ENCODE measurements at places on chromosomes 7 and 10.
A peak's percentile ranks its signal among the peaks of the same experiment; 100 is the strongest.

DNA sequence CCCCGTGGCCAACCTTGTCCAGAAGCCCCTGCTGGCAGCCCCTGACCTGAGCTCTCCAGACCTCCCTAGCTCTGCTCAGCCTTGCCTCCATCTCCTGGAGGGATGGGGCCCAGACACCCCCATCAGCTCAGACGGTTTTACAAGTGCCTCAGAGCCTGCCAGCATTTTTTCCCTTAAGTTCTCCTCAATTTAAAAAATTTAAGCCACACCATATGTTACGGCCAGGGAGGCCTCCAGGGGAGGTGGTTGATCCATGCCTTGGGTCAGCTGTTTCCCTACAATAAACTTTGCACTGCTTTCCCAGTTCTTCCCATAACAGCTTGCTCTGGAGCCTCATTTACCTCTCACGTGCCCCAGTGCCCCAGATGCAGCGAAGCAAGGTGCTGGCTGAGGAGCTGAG, 143.5 kb downstream of the RGS10 start:
- DNase-seq = no peak

DNA sequence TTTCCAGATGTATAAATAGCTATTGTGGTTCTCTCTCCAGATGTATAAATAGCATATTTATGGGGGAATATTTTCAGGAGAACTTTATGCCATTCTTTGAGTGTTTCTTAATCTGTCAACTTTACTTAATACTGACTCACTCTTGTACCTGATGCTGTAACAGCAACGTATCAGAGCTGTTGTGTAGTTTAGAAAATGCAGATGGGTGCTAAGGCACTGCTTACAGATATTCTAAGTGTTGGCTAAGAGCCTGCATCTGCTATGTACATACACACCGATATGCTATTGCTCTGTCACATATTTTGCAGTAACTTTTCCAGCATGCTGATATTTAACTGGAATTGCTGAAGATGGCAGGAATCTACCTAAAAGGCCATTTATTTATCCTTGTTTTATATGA, 71.9 kb downstream of the WDR37 start:
- DNase-seq = no peak

DNA sequence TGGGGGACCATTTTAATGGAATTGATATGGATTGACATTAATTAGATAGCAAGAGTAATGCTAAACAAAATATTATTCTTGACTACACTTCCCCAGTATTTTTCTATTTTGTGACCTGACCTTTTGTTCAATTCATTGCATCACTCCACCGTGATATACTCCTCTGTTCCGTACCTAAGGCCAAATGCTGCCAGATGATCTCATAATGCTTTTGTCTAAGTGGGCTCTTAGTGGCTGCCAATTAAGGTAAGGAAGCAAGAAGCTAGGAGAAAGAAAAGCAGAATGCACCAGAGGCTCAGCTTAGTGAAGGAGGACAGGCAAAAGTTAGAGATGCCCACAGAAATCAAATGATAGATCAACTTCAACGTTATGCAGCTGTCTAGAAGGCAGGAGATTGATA, 36.4 kb downstream of the FEZF1 start:
- DNase-seq = no peak

- DNase-seq = peak; percentile 38
These were observed 20.7 kb downstream of the COX15 start for GRCh38 chr10:99711129-99711719.

DNA sequence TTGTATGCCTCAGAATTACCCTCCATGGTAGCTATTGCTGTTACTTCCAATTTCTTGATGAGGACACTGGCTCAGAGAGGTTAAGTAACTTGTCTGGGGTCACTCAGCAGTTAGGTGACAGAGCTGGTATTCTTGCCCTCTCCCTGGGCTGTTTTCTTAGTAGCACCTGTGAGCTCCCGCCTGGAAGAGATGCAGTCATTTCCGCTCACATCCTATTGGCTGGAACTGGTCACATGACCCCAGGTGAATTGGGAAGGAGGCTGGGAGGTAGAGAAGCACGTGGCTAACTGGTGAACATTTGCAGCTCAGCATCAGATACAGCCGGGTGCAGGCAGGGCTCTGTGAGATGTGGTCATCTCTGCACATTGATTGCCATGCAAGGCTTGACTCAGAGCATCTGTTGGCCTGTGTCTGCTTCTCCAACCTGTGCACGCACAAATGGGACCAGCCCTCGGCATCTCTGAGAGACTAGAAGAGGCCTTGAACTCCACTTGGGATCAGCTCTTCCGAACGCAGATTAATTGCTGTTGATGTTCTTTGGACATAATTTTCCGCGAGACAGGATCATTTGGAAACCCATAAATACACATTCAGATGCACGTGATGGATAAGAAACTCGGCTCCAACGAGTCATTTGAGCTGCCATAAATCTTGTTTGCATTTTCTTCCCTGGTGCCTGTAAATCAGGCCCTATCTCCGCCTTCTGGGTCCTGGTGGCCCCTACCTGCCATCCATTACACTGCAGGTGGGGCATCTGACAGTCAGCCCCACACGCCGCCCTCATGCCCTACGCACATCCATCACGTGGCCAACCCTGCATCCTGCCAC, 42.8 kb downstream of the MYL10 start:
- DNase-seq = no peak

GRCh38 chr7:18555120-18555519, 59.6 kb downstream of the HDAC9 start:
- DNase-seq = no peak

GRCh38 chr10:6301488-6302075, 98.8 kb downstream of the PFKFB3 start:
- no peak for DNase-seq

GRCh38 chr7:131529179-131529578, 27.2 kb downstream of the PODXL start:
- no peak for DNase-seq

GRCh38 chr10:44301781-44302355, 83.0 kb downstream of the CXCL12 start:
- no peak for DNase-seq

DNA sequence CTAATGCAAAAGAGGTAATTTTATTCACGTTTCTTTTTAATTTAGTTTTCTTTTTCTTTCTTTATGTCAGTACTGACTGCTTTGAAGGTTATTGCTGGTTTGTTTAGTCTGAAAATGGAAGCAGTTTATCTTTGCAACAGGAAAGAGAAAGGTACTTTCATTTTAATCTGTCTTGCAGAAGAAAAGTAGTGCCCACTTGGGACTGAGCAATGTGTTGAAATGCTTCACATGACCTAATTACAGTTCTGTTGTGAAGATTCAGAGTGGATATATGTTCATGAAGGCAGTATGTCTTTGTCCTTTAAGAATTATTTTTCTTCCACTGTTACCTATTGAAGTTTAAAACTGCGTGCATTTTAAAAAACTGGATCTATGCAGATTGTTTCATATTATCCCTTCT, 80.1 kb downstream of the ANKIB1 start:
- no peak for DNase-seq

DNA sequence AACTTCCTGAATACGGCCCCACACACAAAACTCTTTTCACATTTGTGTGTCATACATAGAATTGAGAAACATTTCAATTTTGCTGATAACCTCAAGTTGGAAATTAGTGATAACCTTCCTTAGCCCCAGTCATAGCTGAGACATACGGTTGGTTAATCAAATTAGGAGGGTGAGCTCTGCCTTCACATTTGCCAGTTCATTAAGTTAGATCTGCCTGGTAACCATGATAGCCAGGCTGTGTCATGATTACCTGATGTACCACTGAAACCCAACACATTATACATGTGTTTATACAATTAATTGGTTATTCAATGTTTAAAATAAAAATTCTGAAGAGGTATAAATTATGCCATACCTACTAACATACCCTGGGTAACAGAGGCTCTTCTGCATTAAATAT, 60.8 kb upstream of the RAB11FIP2 start:
- DNase-seq = peak; percentile 7

DNA sequence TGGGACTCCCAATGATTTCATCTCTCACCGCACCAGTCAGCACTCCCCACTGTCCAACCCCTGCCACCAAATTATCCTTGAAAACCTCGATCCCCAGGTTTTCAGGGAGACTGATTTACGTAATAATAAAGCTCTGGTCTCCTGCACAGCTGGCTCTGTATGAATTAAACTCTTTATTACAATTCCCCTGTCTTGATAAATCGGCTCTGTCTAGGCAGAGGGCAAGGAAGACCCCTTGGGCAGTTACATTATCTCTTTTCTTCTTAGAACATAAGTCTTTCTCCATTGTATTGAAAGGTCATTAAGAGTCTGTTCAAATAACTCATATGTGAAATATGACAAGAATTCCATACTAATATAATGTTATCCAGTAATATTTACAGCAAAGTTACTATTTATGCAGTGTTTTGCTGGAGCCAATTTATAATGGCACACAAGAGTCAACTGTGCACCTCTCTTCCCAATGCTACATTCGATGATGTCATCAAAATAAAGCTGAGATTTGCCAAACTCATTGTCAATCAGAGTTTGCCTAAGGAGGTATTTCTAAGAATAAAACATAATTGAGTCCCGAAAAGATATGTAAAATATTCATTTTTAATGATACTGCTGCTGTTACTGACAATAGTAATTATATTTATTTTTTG, 1297.2 kb upstream of the LRRTM3 start:
- DNase-seq = no peak

DNA sequence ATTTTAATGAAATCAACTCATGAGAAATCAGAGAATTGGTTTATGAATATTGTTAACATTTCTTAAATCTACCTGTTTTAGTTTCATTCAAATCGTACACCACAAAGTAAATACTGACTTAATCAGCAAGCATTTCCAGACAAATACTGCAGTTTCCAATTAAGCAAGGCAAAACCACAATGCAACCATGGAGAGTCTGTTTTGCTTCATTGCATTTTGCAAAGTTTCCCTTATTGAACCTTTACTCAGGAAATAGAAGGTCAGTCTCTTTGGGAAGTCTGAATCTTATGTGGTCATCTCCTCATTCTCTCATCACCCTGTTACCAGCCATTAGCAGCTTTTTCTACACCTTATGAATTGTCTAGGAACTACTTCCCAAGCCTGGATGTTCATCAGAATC, 400.5 kb downstream of the IPMK start:
- DNase-seq = no peak

DNA sequence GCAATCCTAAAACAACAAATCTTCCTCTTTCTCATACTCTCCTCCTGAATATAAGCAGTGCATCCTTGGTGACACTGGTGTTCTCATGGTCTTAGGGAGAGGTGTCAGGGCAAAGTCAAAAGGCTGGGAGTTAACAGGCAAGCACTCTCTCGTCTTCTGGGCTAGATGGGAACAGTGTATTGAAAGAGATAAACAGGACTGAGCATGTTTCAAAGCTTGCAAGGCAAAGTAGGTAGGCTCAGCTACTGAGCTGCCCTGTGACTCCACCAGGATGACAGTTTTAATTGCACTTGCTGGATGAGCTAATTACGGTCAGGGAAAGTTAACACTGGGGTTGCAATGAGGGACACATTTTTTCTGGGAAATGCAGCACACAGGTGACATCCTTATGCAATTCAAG, 554.9 kb upstream of the NRP1 start:
- no peak for DNase-seq

GRCh38 chr10:68196701-68197100, 35.2 kb downstream of the ATOH7 start:
- DNase-seq = no peak

DNA sequence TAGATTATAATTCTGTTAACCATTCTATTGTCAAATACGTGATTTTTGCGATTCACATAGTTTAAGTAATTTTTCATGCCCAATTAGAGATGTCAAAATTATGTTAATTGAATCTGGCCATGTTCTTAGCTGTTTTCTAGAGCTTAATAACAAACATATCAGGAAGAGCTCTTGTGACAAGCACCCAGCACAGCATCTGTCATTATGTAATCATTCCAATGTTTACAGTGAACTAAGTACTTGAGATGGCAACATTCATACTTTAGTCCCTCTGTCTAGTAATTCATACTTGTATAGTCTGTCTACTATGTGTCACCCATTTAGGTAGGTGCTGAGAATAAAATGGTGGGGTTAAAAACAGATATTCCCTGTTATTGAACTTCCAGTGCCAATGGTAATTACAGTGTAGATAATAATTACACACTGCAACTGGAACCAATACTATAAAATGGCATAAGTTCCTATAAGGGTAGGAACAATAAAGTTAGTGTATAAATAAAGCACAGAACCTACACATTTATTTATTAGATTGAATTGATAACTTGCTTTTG, 55.2 kb downstream of the ZEB1 start:
- no peak for DNase-seq

DNA sequence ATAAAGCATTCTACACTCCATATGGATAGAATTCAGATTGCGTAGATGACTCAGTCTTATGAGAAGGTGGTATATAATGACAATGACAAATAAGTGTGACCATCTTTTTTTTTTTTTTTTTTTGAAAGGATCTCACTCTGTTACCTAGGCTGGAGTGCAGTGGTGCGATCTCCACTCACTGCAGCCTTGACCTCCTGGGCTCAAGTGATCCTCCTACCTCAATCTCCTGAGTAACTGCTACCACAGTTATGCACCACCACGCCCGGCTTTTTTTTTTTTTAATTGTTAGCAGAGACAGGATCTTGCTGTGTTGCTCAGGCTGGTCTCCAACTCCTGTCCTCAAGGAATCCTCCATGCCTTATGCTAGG, 43.2 kb upstream of the NRP1 start:
- DNase-seq = no peak

DNA sequence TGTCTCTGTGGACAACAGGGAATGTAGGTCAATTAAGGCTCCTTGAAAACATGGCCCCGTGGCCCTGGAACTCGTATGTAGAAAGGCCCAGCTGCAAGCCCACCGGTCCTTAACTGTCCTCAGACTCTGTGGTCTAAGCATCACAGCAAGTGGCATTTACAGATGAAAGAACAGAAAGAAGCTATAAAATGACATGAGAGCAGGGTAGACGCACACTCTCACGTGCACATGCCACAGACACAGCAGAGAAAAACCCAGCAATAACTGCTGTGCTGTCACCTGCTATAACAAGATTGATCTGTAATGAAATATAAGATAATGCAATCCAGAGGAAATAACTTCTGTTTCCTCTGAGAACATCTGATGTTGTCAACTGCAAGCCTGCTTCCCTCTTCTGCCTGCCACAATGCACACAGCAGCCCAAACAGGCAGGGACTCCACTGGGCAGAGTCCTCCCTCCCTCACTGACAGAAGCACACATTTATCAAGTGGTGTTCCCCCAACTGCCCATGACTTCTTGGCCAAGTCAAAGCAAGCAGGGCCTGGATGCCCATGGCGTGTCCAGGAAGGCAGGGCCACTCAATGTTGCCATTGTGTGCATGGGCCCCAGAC, 63.9 kb downstream of the GFRA1 start:
- DNase-seq = no peak

GRCh38 chr7:75715864-75716263, 22.9 kb downstream of the HIP1 start:
- DNase-seq = no peak

Data from activated CD4-positive, alpha-beta T cell treated with anti-CD3 and anti-CD28 coated beads, Interleukin-2, Interleukin-4, amounts not matched to agents 100 ng/mL and 50 ng/mL, durations not matched to agents 16 hours and 8 hours (primary cell).